Neuronal stem cell (in vitro differentiated cells): ENCODE measurements at places on chromosomes 6 and 20.
A peak's percentile ranks its signal among the peaks of the same experiment; 100 is the strongest.

DNA sequence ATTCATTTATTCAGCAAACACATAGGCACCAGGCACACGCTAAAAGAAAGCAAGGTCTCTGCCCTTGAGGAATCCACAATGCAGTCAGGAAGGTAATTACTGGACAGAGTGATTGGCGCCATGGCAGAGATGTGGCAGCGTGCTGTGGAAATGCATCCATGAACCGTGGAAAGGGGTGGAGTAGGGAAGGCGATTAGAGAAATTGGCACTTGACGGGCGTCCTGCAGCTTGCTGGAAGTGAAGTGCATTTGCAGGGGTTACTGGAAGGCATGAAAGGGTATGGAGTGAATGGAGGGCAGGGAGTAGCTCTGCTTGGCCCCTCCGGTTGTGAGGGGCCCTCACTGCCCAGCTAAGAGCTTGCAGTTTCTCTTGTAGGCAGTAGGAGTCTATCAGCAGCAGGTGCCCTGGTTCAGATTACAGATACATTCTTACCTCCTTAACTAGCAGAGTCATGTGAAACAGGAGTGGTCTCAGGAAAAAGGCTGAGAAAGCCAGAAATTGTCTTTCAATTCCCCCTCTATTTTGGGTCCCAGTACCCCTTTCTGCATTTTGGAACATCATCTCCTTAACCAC is 122.5 kb upstream of the TIAM2 start:
- H3K4me1 ChIP-seq = peaks cover 10% of the 10 kb centered on the region
- no peaks in the 10 kb centered on the region for H3K27me3 ChIP-seq
- H3K4me3 ChIP-seq = no peak overlapping the region
- DNase-seq = no peak

GRCh38 chr6:137489046-137490005 is 4.9 kb downstream of the OLIG3 start:
- H3K4me3 ChIP-seq = no peak overlapping the region
- DNase-seq = peak; percentile 46
- no peaks in the 10 kb centered on the region for H3K36me3 ChIP-seq

DNA sequence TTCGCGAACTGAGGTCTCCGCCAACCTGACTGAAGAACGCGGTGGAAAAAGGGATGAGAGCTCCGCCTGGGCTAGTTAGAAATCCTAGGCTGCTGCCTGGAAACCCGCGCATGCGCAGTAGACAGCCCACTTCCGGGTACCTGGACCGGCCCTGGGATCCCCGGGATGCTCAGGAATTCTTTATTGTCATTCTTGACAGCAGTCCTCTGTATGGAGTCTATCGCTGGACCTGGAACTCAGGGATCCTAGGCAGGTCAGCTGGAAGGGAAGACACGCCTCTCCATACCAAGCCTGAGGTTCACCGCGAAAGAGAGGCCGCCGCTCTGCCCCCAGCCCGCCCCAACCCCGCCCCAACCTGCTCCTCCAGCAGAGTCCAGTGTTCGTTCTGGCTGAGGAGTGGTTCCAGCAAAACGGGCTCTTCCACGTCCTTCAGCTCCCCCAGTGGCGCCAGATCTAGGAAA is 1379.2 kb upstream of the DEFB115 start:
- H3K27me3 ChIP-seq = no peaks in the 10 kb centered on the region
- H3K4me1 ChIP-seq = no peaks in the 10 kb centered on the region
- H3K27ac ChIP-seq = no peak overlapping the region
- H3K36me3 ChIP-seq = no peaks in the 10 kb centered on the region

DNA sequence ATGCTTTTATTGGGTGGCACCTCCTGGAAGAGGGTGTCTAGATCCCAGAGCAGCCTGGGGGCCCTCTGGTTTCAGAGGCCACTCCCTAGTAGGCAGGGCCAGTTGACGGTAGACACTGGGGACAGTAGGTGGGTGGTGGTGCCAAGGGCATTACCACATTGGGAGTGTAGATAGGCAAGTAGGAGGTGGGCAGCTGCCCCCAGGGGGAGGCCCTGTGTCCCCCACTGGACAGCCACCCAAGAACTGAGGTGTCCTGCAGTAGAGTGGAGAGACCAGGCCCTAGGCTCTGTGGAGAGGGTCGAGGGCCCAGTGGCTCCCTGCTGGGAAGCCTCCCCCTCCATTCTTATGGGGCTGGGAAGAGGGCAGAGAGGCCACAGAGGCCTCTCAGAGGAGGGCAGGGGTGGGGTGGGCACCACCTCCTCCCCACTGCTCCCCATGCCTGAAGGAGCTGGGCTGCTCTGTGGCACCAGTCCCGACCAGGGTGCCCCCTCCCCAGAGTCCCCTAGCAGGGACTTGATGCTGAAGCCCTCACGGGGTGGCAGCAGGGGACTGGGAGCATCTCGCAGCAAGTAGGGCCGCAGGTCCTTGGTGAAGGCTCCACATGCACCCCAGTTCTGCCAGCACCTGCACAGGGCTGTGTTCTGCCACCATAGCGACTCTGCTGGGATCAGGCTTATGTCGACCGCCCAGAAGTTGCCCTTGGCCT is 305.0 kb upstream of the KCNQ5 start:
- H3K27ac ChIP-seq = no peak overlapping the region
- no peaks in the 10 kb centered on the region for H3K27me3 ChIP-seq
- H3K4me3 ChIP-seq = no peak overlapping the region
- DNase-seq = no peak
- H3K36me3 ChIP-seq = no peaks in the 10 kb centered on the region
- no peaks in the 10 kb centered on the region for H3K4me1 ChIP-seq

- no peaks in the 10 kb centered on the region for H3K36me3 ChIP-seq
- DNase-seq = no peak
- H3K27ac ChIP-seq = no peak overlapping the region
- H3K4me3 ChIP-seq = no peak overlapping the region
These were observed 40.6 kb upstream of the PCMTD2 start for GRCh38 chr20:64214952-64215351.

GRCh38 chr6:46581459-46582177 is 71.0 kb downstream of the CYP39A1 start:
- no peak overlapping the region for H3K27ac ChIP-seq
- no peak overlapping the region for H3K4me3 ChIP-seq
- H3K36me3 ChIP-seq = no peaks in the 10 kb centered on the region
- no peaks in the 10 kb centered on the region for H3K4me1 ChIP-seq
- no peaks in the 10 kb centered on the region for H3K27me3 ChIP-seq

DNA sequence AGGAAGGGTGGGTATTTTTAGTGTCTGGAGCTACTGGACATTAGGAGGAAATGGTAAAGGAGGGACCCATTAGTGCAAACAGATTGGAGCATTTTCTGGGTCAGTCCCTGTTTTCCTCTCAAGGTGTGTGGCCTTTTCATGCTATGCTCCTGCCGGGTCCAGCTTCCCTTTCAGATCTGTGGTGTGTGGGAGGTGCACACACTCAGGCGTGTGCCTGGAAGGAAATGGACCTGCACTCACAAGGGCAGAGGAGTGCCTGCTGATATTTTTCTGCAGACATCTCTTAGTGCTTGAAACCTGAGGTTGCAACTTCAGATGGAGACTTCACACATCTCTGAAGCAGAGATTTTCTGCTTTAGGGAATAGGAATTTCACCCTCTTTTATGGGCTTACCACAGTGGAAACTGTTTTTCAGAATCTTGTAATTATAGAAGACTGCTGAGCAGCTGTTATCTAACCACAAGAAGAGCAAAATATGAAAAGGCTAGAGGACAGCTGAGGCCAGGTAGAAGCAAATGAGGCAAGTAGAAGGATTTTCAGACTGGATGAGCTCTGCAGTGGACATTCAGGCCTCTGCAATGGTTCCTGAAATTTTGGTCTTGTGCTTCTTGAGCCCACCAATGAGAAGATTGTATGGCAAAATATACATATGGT is 764.3 kb downstream of the QKI start:
- H3K4me3 ChIP-seq = no peak overlapping the region
- H3K4me1 ChIP-seq = no peaks in the 10 kb centered on the region
- no peak for DNase-seq
- H3K27ac ChIP-seq = no peak overlapping the region
- no peaks in the 10 kb centered on the region for H3K27me3 ChIP-seq
- no peaks in the 10 kb centered on the region for H3K36me3 ChIP-seq

- no peak overlapping the region for H3K27ac ChIP-seq
- H3K36me3 ChIP-seq = no peaks in the 10 kb centered on the region
- peaks cover 4% of the 10 kb centered on the region for H3K4me1 ChIP-seq
- H3K4me3 ChIP-seq = no peak overlapping the region
- H3K27me3 ChIP-seq = no peaks in the 10 kb centered on the region
These were observed 85.2 kb downstream of the SMLR1 start for GRCh38 chr6:130912434-130912833.

DNA sequence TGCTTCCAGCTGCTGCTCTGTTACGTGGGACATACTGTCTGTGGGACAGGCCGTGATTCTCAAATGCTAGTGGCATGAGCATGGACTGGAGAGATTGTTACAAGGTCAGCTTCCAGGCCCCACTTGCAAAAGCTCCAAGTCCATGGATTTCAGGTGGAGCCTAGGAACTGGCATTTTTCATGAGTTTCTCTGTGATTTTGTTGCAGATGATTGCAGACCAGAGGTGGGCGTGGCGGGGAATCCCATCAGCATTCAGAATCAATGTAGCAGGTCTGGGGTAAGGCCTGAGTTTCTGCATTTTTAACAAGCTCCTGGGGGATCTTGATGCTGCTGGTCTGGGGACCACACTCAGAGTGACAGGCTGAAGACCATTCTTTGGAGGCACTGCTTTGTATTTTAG is 2.4 kb upstream of the CDH4 start:
- H3K27me3 ChIP-seq = peaks cover 38% of the 10 kb centered on the region
- peaks cover 6% of the 10 kb centered on the region for H3K4me1 ChIP-seq
- DNase-seq = no peak
- H3K4me3 ChIP-seq = no peak overlapping the region

DNA sequence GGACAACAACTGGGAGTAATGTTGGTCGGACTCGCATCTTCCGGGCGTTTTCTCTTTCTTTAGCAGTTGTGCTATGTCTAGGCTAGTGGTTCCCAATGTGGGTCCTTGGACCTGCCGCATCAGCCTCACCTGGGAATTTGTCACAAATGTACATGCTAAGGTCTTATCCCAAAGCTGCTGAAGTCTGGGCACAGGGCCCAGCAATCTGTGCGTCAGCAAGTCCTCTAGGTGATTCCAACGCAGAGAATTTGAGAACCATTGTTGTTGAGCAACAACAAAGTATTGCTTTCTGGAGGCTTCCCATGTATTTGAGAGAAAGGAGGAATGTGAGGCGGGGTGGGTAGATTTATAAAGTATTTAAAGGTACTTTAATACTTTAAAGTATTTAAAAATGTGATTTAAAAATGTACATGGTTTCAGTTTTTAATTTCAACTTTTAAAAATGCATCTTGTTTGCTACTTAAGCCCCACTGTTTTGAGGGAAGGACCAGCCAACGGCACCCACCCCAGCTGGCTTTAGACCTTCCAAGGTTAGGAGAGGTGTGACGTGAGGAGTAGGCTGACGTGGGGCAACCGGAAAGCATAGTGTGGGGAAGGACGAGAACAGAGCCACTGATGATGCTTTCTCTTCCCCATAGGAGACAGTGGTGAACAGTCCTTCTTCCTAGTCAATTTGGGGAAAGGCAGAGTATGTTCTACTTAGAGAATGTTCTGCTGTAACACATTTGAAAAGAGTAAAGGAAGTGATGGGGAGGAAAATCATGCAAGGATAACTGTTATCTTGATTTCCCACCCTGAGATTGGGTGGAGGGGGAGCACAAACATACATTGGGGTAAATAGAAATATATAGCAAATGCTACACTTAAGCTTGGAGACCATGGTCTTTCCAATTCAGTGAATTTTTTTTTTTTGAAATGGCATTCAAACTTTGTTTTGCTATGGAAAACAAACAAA is 4.3 kb downstream of the UST start:
- no peak overlapping the region for H3K4me3 ChIP-seq
- no peaks in the 10 kb centered on the region for H3K36me3 ChIP-seq
- peaks cover 5% of the 10 kb centered on the region for H3K4me1 ChIP-seq

- H3K4me1 ChIP-seq = no peaks in the 10 kb centered on the region
- H3K27ac ChIP-seq = no peak overlapping the region
- DNase-seq = no peak
- no peak overlapping the region for H3K4me3 ChIP-seq
- H3K27me3 ChIP-seq = no peaks in the 10 kb centered on the region
- H3K36me3 ChIP-seq = no peaks in the 10 kb centered on the region
These were observed 376.4 kb downstream of the HACE1 start for GRCh38 chr6:104483225-104483834.

GRCh38 chr6:128519132-128519930 is 1.1 kb downstream of the PTPRK start:
- DNase-seq = peak; percentile 43
- no peaks in the 10 kb centered on the region for H3K27me3 ChIP-seq
- H3K4me3 ChIP-seq = peak overlapping the region; percentile 96
- no peaks in the 10 kb centered on the region for H3K36me3 ChIP-seq
- H3K27ac ChIP-seq = peak overlapping the region; percentile 90

GRCh38 chr6:2666906-2667575 is 83.7 kb downstream of the MYLK4 start:
- no peak overlapping the region for H3K4me3 ChIP-seq
- H3K27ac ChIP-seq = no peak overlapping the region
- H3K27me3 ChIP-seq = no peaks in the 10 kb centered on the region
- DNase-seq = no peak
- H3K36me3 ChIP-seq = no peaks in the 10 kb centered on the region

DNA sequence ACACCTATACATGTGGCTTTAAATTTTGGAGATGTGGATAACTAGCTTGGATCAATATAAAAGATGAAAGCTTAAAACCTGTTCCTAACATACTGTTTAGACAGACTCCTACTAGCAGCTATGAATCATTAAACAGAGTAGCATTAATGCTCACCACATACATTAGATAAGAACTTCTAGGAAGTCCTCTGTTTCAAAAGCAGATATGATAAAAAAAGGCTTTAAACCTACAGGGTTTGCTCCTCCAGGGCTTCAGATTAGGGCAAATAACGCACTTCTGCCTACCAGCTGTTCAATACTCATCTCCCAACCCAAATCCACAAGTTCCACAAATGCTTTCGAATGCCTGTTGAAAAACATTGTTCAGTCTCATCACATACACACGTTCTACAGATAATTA is 1.5 kb downstream of the REPS1 start:
- no peaks in the 10 kb centered on the region for H3K27me3 ChIP-seq
- DNase-seq = no peak
- no peak overlapping the region for H3K27ac ChIP-seq
